Breast epithelium (tissue), 4 donors: ENCODE measurements at places on chromosomes 5 and 9. TPM values are rescaled to one million over a fixed set of nuclear protein-coding genes. Genes with fewer than 3 reads are reported as not detected.

DNA sequence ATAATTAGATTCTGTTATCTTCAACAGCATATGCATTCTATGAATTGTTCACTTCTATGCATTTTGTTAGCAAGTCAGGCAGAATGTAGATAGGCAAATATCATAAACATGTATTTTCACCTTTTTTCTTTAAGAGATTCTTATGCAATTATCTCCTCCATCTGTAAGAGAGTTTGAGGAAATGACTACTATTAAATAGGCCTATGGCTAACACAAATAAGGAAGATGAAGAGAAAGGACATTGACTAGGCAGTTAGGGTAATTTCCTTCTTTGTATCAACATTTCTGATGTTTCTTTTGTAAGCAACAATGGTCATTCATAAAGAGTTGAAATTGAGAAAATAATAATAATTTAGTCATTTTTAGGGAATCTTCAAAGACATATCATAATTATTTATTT is 145.2 kb upstream of the CDH12 start:
- no peak for DNase-seq

DNA sequence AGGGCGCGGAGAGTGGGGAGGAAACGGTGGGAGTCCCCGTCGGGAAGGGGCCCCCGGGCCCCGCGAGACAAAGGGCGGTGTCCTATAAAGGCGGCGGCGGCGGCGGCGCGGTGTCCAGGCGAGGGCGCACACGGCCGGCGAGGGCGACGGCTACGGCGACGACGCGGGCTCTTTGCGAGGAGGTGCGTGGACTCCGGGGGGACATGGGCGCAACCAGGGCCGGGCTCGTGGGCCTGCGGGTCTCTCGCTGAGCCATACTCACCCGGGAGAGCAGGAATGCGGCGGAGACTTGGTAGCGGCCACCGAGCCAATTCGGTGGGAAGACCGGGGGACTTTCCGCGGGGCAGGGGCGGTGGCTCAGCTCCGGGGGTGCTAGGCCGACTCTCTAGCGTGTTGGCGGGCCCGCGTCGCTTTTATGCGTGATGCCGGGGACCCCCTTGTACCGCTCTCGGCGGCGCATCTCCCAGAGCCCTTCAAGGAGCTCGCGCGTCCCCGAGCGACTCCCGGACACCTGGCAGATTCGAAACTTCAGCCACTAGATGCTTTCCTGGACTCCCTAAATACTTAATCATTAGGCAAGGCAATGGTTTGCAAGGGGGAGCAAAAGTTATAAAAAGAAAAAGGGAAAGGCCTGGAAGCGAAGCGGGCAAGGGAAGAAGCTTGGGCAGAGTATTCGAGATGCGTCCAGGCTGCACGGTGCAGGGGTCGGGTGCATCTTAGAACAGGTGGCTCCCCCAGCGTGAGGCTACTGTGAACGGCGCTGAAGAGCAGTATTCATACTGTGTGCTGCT is 5.9 kb upstream of the TAL2 start:
- DNase-seq: no peak

GRCh38 chr5:157903117-157903450 is 44.1 kb upstream of the CLINT1 start:
- DNase-seq: no peak

- no peak for DNase-seq
Measured at GRCh38 chr5:9376363-9377117, 169.3 kb downstream of the SEMA5A start.

DNA sequence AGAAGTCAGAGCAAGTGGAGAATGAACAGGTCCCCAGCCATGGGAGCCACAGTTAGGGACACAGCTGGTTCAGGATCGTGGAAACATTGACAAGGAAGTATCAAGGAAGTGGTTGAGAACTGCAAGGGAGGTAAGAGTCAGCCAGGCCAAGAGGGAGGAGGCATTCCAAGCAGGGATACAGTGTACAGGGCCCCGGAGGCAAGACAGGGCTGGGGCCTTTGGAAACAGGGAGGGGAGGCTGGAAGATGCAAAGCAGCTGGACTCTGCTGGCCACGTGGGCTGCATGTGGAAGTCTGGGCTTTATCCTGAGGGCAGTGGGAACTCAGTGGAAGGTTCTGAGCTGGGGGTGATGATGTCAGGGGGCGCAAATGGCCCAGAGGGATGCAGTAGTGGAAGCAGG is 14.2 kb downstream of the CCDC180 start:
- no peak for DNase-seq

GRCh38 chr5:17214893-17215292 is 2.5 kb upstream of the BASP1 start:
- no peak for DNase-seq

DNA sequence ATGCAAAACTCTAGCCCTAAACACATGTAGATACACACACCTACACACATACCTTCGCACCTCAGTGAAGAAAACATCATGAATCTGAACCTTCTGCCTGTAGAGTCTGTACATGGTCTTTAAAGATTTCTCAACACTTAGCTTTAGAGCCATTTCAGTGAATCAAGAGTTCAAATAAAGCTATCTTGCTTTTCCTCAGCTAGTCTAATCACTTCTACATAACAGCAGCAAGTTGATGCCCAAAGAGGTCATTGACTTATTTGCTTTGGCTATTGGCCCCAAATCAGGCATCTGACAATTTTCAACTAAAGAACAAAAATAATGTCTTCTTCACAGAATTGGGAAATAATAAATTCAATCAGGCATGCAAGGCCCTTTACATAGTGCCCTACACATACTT is 127.9 kb upstream of the SGCD start:
- no peak for DNase-seq

- DNase-seq: no peak
Measured at GRCh38 chr5:139468421-139468931, 2.3 kb upstream of the SMIM33 start.

Gene ECM2
- total RNA-seq: 92.2 TPM

DNA sequence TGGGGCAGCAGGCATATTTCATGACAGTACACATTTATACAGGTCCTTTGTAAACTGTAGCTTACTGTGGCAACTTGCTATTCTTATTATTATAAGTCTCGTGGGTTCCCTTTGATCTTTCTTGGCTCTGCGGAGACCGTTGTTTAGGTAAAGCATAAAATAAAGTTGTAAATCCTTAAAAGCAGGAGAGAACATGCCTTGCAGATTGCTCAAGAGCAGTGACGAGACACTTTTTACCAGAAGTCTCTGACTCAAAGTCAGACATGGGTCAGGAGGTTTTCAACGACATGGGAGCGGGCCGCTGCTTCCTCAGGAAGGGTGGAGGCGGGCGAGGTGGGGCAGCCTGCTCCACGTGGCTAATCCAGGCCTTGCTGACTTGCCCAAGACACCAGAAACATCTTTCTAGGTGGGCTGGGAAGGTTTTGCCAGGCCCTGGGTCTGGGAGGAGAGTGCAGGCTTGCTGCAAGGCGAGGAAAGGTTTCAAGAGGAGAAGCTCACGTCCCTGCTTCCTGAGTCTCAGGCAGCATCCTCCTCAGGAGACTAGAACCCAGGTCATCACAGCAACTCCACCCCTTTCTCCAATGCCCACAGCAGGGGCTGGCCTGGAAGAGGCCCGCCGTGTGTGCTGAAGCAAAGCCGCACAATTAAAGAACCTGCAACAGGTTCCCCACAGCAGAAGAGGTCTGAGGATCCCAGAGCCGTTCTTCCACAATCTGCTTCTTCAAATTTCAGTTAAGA is 6.5 kb downstream of the TBC1D2 start:
- no peak for DNase-seq

Gene SREK1
- 123 TPM for total RNA-seq

DNA sequence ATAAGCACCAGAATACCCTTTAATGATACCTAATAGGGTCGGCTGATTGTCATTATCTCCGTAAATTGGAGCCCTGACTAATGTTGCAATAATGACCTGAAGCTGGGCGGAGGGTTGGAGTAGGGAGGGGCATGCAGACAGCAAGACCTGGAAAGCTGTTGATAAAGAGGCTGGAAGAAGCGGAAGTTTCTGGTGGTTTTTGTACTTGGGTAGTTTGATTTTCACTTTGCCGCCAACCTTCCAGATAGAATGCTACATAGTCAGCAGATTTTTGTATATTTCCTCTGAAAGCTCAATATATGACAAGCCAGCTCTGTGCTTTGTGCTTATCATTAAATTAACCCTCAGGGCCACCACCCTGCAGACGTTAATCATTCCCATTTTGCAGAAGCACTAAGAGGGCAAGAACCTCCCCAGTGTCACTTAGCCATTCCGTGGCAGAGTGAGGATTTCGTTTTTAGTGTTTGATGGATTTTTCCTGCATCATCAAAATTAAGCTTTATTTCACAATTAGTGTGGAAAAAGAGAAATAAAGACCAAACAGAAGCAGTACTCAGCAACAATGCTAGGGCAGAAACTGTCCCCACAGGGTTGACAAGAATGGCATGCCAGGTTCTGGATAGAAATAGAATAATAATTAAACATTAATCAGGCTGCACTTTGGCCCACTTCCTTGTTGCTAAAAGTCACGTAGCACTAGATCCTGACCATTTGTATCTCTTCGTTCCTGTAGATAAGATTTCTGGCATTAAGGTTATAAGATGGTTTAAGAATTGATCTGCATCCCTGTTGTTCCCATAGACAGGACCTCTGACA is 34.7 kb downstream of the DIRAS2 start:
- no peak for DNase-seq

DNA sequence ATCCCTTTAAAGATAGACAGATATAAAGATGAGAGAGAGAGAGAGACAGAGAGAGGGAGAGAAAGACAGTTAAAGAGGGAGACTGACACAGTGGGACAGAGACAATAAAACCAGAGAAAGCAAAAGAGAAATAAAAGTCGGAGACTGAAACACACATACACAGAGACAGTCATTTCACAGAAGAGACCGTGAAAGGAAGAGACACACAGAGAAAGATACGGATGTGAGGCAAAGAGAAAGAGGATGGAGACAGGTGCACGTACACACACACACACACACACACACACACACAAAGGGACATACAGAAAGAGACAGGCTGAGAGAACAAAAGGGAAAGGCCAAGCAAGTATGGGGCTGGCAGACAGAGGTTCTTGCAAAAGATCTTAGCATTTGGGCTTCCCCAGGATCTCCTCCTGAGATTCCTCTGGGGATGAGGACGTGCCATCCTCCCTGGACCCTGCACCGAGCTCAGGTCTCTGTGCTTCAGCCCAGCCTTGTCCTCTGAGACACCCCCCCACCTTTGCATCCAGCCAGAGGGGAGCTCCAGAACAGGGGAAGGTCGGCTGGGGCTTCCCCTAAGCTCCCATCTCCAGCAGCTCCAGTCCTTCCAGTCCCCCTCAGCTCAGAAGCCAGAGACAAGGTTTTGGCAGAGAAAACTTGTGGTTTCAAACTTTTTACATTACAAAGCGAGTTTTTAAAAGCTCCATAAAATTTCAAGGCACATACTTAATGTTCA is 318.4 kb upstream of the PANK3 start:
- no peak for DNase-seq

Gene PROB1
- total RNA-seq: 1.3 TPM

GRCh38 chr9:130382636-130383349 is 62.0 kb upstream of the ASS1 start:
- DNase-seq: no peak
